Left lung (tissue), 14 donors: ENCODE measurements at places on chromosomes 5 and 9. TPM values are rescaled to one million over a fixed set of nuclear protein-coding genes. Genes with fewer than 3 reads are reported as not detected.

DNA sequence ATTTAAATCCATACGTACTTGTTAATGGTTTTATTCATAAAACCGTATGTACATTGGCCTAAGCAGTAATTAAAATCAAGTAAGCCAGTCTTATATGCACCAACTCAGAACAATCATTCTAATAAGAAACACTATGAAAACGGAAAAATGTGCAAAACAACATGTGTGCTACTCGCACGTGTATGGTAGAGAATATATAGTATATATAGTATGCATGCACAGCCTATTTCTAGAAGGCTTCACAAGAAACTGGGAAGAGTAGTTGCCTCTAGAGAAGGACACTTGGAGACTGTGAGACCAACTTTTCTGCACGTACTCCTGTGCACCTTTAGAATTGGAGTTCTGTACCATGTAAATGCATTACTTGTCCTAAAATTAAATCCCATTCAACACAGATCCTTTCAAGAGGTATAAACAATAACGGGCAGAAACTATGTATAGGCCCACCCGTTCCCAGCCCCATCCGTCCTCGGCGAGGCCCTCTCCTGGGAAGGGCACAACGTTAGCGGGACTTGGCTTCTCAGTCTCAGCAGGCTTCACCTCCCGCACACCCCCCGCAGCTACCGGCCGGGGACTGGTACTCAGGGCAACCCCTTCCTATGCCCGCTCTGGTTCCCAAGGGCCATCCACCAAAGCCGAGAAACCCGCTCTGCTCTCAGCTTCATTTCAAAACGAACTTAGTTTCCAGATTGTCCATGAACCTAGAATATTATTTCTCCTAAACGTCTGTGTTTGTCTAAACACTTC is 2.0 kb downstream of the CDC14B start:
- H3K4me3 ChIP-seq, result no peak overlapping the region
- H3K27ac ChIP-seq, result peak overlapping the region; percentile 60
- no peaks in the 10 kb centered on the region for H3K27me3 ChIP-seq
- DNase-seq, result no peak
- H3K4me1 ChIP-seq, result no peaks in the 10 kb centered on the region

- no peak overlapping the region for H3K27ac ChIP-seq
- H3K27me3 ChIP-seq, result no peaks in the 10 kb centered on the region
- H3K4me3 ChIP-seq, result no peak overlapping the region
- no peak for DNase-seq
- H3K36me3 ChIP-seq, result no peaks in the 10 kb centered on the region
Measured at GRCh38 chr5:172622091-172623046, 18.7 kb upstream of the NEURL1B start.

DNA sequence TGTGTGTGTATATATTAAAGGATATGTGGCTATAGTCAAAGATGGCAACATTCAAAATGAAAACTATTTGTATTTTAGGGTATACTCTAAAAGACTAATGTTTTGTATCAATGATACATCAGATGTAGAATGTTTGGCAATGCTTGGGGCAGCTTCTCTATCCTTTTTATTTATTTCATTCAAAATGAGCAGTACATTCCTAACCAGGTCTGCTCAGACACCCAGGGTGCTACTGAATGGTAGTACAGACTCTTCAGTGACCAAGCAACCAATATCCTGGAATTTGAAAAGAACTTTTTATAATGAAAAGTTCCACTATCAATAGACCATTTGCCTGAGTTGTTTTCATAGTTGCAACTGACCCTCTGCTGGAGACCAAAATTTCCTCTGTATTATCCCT is 23.9 kb downstream of the MEGF9 start:
- DNase-seq, result no peak
- no peak overlapping the region for H3K4me3 ChIP-seq
- H3K36me3 ChIP-seq, result no peaks in the 10 kb centered on the region
- H3K4me1 ChIP-seq, result peaks cover 74% of the 10 kb centered on the region

- H3K27me3 ChIP-seq, result no peaks in the 10 kb centered on the region
- DNase-seq, result no peak
- no peaks in the 10 kb centered on the region for H3K4me1 ChIP-seq
- H3K4me3 ChIP-seq, result no peak overlapping the region
- H3K36me3 ChIP-seq, result no peaks in the 10 kb centered on the region
- H3K27ac ChIP-seq, result no peak overlapping the region
Measured at GRCh38 chr9:106228861-106229260, 534.5 kb downstream of the TMEM38B start.

DNA sequence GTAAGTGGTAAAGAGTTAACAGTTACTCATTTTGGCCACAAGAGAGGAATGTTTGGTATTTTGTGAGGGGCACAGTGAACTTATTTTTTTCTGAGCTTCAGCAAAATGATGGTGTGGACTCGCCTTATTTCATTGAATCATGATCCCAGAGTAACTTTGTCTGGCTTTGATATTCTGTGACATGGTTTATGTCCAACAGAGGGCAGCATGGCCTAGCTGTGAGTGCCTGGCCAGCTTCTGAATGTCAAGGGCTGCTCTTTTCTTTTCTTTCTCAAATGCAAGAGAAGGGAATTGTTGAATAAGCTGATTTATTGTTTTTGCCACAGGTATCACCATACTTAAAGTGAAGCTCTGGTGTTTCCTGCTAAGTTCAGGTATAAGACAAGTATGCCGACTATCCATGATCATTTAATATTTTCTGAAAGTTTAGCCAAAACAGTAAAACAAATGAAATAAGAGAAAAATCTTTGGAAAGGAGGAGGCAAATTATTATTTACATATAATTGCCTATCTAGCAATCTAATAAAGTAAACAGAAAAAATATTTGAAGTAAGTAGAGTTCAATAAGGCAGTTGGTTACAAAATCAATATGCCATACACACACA is 31.7 kb downstream of the MRPL22 start:
- peak; percentile 42 for DNase-seq
- H3K27me3 ChIP-seq, result no peaks in the 10 kb centered on the region
- no peak overlapping the region for H3K27ac ChIP-seq
- H3K4me3 ChIP-seq, result no peak overlapping the region
- no peaks in the 10 kb centered on the region for H3K4me1 ChIP-seq

DNA sequence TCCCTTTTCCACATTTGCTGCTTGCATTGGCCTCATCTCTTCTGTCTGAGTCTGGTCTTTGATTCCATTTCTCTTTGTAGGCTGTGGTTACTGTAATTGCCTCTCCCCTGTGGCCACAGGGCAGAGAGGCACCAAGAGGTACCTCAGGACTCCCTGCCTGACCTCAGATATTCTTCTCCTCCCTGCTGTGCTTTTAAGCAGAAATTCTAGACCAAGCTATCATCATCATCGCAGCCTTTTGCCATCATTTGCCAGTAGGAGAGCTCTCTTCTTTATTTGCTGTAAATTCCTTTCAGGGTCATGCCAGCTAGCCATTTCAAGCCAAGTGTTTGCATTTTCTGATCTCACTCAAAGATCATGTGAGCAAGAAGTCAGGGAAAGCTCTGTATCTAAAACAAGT is 369.6 kb downstream of the ICE1 start:
- no peaks in the 10 kb centered on the region for H3K36me3 ChIP-seq
- no peak overlapping the region for H3K4me3 ChIP-seq
- no peaks in the 10 kb centered on the region for H3K27me3 ChIP-seq
- H3K27ac ChIP-seq, result no peak overlapping the region
- DNase-seq, result no peak

Gene CARD9
- 6.6 TPM for total RNA-seq

DNA sequence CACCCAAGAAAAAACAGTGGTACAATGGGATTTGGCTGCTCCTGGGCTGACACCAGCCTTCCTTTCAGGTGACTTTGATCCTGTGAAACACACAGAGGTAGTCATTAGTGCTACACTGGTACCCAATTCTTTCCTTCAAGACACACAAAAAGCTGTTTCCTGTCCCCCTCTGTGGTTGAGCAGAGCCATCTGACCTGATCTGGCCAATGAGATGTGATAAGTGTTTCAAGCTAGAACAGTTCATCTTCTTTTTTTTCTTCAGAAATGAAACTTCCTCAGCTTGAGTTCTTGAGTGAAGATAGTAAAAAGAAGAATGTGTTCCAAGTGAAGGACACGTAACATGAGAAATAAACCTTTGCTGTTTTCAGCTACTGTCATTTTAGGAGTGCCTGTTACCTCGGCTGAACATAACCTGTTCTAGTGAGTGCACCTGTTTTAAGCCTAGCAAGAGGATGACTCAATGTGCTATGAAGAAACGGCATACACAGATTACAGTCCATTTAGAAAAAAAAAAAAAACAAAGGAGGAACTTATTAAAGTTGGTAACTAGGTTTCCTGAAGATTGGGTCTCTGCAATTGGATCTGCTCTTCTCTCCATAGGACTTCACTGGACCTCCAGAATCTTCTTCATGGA is 287.8 kb downstream of the GAS1 start:
- DNase-seq, result no peak
- peaks cover 11% of the 10 kb centered on the region for H3K27me3 ChIP-seq
- no peaks in the 10 kb centered on the region for H3K36me3 ChIP-seq
- H3K4me3 ChIP-seq, result no peak overlapping the region

DNA sequence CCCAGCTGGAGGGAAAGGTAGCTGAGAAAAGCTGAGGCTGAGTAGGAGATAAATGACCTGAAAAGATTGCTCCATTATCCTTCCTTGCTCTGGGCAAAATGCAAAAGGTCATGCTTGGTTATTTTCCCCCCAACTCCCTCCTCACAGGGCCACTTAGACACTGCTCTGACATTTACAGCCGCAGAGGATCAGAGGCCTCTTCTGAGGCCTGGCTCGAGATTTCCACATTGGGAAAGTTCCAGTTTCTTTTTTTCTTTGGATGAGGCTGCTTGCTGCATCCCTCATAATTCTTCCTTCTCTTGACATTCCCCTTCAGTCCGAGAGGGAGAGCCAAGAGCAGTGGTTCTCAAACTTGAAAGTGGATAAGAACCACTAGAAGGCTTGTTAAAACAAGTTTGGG is 60.1 kb upstream of the HSPA9 start:
- no peaks in the 10 kb centered on the region for H3K27me3 ChIP-seq
- no peaks in the 10 kb centered on the region for H3K4me1 ChIP-seq
- DNase-seq, result no peak
- no peak overlapping the region for H3K4me3 ChIP-seq
- H3K36me3 ChIP-seq, result no peaks in the 10 kb centered on the region

- no peaks in the 10 kb centered on the region for H3K36me3 ChIP-seq
- H3K27ac ChIP-seq, result no peak overlapping the region
- no peaks in the 10 kb centered on the region for H3K4me1 ChIP-seq
Measured at GRCh38 chr5:15383469-15383868, 116.5 kb upstream of the FBXL7 start.

Gene CD72
- 3.4 TPM for total RNA-seq

- no peaks in the 10 kb centered on the region for H3K36me3 ChIP-seq
- H3K4me1 ChIP-seq, result no peaks in the 10 kb centered on the region
- no peak for DNase-seq
- H3K4me3 ChIP-seq, result no peak overlapping the region
- no peaks in the 10 kb centered on the region for H3K27me3 ChIP-seq
Measured at GRCh38 chr9:29021632-29022031, 1448.4 kb upstream of the C9orf72 start.

DNA sequence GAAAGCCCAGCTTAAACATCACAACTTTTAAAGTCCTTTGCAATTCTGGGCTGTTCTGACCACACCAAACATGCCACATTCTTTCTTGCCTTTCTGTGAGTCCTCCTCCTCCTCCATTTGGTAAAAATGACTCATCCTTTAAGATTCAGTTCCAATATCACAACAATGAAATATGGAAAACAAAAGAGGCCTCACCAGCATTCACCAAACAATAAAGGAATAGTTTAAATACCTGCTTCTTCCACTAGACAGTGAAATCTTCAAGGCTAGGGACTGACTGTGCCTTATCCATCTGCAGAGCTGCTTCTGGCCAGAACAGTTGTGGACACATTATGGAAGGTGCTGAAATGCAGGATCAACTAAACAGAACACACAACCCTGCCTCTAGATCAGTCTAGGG is 36.0 kb downstream of the NR6A1 start:
- DNase-seq, result no peak
- no peak overlapping the region for H3K4me3 ChIP-seq
- H3K4me1 ChIP-seq, result peaks cover 11% of the 10 kb centered on the region
- H3K27ac ChIP-seq, result no peak overlapping the region
- H3K36me3 ChIP-seq, result no peaks in the 10 kb centered on the region
- H3K27me3 ChIP-seq, result no peaks in the 10 kb centered on the region

Gene PCSK1
- 0.15 TPM for total RNA-seq

DNA sequence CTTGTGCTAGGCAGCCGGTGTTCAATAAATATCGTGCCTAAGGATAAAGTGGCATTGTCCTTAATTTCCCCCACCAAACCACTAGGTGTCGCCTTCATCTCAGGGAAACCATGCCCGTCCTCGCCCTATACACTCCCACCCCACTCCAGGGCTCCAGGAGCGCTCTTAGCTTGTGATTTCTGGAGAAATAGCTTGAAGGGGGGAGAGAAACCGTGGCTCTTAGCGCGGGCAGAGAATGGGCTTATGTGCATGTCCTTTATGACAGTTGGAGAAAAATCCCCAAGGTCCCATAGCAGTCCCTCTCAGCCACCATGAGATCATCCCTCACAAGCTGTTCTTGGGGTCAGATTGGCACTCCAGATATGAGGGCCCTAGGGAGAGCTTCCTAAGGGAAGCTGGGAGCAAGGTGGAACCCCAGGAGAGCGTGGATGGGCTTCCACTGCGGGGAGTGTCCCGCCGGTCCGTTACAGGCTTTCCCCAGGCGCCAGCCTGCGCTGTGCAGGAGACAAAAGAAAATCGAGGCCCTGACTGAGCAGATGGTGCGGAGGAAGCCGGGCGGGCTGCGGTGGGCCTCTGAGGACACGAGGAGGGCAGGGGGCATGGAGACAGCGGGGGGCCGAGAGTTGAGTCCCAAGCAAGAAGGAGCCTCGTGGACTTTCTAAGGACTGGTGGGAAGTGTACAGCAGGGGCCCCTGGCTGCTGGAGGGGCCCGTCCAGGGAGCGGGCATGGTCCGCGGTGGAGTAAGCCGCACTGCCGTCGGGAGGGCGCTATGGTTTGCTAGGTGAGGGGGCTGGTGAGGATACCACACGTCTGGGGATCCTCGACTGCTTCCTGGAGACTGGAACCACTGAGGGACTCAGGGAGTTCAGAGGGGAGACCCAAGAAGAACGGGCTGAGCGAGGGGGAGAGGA is 750 bp upstream of the NPR2 start:
- DNase-seq, result no peak
- H3K4me3 ChIP-seq, result peak overlapping the region; percentile 5
- H3K27ac ChIP-seq, result peak overlapping the region; percentile 50
- H3K36me3 ChIP-seq, result no peaks in the 10 kb centered on the region

- no peaks in the 10 kb centered on the region for H3K27me3 ChIP-seq
- DNase-seq, result no peak
- no peaks in the 10 kb centered on the region for H3K4me1 ChIP-seq
- no peak overlapping the region for H3K27ac ChIP-seq
- no peaks in the 10 kb centered on the region for H3K36me3 ChIP-seq
- H3K4me3 ChIP-seq, result no peak overlapping the region
Measured at GRCh38 chr5:82593481-82593880, 315.3 kb upstream of the RPS23 start.
